ENCODE measurements at places on chromosomes 4 and X. TPM values are rescaled to one million over a fixed set of nuclear protein-coding genes. Genes with fewer than 3 reads are reported as not detected.

GRCh38 chrX:17027931-17028330 is 81.5 kb downstream of the REPS2 start:
- DNase-seq = no peak

- no peak for DNase-seq
Measured at GRCh38 chr4:152294765-152295164, 241.1 kb downstream of the FBXW7 start.

DNA sequence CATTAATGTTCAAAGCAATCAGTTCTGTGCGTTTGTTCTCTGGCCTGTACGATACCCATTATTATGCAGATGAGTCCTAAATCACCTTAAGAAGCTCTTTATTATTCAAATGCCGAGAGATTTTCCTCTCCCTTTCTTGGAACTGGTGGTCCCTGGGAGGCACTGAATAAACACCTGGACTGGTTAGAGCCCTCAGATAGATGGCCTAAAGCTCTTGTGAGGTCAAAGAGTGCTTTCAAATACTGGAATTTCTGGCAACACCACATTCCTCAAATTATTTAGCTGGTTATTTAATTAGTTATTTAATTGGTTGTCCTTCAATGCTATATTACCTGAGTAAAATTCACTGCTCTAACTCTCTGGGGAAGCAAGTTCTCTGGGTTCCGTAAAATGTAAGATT is 3.0 kb downstream of the ARHGEF38 start:
- DNase-seq = no peak

The SERTM2 gene
- total RNA-seq = 0.27 TPM
